ENCODE measurements at places on chromosomes 7 and 10.

GRCh38 chr10:129993621-129994020 is 29.5 kb upstream of the EBF3 start:
- DNase-seq = no peak

GRCh38 chr10:132448248-132448731 is 51.3 kb downstream of the PWWP2B start:
- DNase-seq = no peak

DNA sequence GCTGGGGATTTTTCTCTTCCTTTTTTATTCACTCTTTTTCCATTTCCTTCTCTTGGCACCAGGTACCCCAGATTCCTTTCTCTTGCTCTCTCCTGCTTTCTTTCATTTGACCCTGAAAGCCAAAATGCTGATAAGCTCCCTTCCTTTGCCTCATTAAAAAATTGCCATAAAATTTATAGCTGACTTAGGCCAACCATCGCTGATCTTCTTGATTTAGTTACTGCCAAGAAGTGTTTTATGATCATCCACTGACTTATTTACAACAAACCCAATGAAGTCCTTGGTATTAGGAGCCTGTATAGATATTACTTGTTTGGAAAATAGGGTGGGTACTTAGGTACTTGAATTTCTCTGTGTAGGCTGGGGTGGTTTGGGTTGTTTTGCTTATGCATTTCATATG is 173.2 kb upstream of the PHYHIPL start:
- DNase-seq = no peak

DNA sequence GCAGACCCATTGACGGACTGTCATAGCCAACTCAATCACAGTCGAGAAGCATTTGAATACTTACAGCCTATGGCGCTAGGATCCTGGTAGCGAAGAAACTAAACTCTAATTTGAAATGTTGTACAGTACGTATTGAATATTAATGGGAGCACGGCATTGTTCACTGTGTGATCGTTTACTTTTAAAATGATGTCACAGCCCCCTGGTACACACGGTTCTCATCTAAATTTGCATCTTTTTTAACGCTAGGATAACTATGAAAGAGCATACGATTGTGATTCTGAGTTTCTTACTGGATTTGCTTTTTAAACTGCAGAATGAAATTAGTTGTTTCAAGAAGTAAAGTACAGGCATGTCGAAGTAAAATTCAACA is 895 bp upstream of the NAPEPLD start:
- DNase-seq = no peak

- DNase-seq = no peak
Observed at GRCh38 chr10:6299234-6299633, 96.5 kb downstream of the PFKFB3 start.

DNA sequence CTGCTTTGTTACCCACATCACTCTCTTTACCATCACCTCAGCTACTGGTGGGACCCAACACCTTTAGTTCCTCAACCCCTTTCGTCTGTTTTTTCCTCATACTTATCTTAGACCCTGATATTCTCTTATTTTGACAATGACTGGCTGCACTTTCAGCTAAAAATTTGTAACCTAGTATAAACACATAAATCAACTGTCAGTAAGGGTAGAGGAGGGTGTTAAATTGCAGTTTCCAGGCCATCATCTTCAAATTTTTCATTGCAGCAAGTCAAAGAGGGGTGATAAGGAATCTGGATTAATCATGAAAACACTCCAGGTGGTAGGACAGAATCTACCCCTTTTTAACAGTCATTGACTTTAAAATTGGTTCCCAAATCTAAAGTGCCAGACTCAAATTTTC is 27.9 kb downstream of the SEMA3D start:
- DNase-seq = no peak

DNA sequence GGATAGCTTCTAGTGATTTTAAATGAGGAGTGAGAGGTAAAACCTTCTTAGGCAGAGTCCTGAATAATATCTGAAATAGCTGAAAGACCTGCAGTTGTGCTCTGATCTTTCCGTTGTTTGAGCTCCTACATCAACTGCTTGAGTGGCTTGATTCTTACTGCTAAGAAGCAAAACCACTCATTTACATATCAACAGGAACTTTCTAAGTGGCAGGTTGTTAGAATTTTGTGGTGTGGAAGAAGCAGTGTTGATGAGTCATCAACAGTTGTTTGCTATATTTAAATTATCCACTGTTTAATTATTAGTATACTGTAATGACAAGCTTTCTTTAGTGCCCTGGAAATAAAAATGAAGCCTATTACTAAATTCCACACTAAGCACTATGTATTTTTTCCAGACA is 689.5 kb downstream of the DNAJB9 start:
- DNase-seq = no peak

- no peak for DNase-seq
Observed at GRCh38 chr10:86803156-86803555, 46.7 kb downstream of the BMPR1A start.

GRCh38 chr7:22183522-22184280 is 173.3 kb downstream of the RAPGEF5 start:
- no peak for DNase-seq

- DNase-seq = no peak
Observed at GRCh38 chr10:109891105-109891504, 32.2 kb downstream of the XPNPEP1 start.

- peak; percentile 79 for DNase-seq
Observed at GRCh38 chr7:4809091-4809591, 33.7 kb downstream of the AP5Z1 start.

- no peak for DNase-seq
Observed at GRCh38 chr7:17710312-17710711, 230.0 kb downstream of the SNX13 start.

GRCh38 chr10:71805776-71806703 is 32.7 kb upstream of the VSIR start:
- no peak for DNase-seq

- no peak for DNase-seq
Observed at GRCh38 chr10:89364531-89364930, 13.3 kb upstream of the IFIT1B start.

DNA sequence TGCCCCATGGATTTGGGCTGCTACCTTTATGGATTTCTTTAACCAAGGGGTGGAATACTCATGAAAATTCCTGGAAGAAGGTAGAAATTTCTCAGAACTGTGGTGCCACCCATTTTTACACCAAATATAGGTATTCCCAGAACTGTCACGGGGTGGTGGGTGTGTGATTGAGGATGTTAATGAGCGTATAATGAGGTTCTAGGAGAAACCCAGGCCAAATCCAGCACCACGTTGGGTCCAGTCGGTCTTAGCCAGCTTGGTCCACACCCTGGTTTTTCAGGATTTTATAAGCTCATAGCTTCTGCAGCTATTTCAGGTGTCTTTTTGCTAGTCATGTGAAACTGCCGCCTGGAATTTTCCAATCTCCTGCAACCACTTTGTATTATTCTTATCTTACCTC is 83.3 kb downstream of the HECW1 start:
- DNase-seq = no peak

- peak; percentile 86 for DNase-seq
Observed at GRCh38 chr7:117808341-117808757, 64.9 kb downstream of the CTTNBP2 start.

DNA sequence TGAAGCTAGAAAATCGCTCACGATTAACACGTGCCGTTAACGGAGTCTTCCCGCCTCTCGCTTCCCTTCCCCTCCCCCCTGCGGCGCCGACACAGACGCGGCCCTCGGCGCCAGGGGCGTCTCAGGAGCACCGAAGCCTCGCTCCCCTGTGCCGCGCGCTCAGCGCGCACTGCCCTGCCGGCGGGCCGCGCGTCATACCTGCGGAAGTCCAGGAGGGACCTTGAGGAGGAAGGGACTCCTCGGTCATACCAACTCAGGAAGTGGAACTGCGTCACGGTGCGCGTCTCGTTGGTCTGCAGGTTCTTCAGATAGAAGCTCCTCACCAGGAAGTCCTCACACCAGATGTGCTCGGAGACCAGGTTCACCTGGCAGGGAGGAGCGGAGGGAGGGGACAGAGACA is 239.6 kb downstream of the DNAJB6 start:
- DNase-seq = no peak

DNA sequence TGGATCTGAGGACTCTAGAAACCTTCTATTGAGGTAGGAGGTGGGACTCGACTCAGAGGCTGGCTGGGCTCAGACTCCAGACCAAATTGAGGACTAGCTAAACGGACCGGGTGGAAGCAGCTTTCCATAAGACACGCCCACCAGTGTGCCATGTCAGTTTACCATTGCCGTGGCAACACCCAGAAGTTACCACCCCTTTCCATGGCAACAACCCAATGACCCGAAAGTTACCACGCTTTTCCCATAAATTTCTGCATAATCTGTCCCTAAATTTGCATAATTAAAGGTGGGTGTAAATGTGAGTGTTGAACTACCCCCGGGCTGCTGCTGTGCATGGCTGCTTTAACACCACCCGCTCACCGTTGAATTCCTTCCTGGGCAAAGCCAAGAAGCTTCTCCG is 58.9 kb downstream of the MICALL2 start:
- DNase-seq = no peak

- no peak for DNase-seq
Observed at GRCh38 chr7:45185864-45186250, 28.3 kb downstream of the RAMP3 start.

- DNase-seq = no peak
Observed at GRCh38 chr10:34713875-34714274, 101.2 kb downstream of the PARD3 start.

GRCh38 chr7:68014031-68014736 is 1017.6 kb downstream of the TYW1 start:
- no peak for DNase-seq

Measured in pons (tissue), 1 donor.